GM06990 (cell line): ENCODE measurements at places on chromosomes 11 and 22.

GRCh38 chr11:126212089-126212660 is 593 bp downstream of the FAM118B start:
- DNase-seq = no peak

DNA sequence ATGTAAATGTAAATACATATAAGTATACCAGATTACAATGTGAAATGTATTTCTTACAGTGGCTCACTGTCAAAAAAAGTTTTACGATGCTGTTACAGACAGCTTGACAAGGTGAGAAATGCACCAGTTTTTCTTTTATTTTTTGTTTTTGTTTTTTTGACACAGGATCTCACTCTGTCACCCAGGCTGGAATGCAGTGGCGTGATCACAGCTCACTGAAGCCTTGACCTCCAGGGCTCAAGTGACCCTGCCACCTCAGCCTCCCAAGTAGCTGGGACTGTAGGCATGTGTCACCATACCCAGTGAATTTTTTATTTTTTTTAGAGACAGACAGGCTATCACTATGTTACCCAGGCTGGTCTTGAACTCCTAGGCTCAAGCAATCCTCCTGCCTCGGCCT is 9.2 kb downstream of the CCDC73 start:
- no peak for DNase-seq

DNA sequence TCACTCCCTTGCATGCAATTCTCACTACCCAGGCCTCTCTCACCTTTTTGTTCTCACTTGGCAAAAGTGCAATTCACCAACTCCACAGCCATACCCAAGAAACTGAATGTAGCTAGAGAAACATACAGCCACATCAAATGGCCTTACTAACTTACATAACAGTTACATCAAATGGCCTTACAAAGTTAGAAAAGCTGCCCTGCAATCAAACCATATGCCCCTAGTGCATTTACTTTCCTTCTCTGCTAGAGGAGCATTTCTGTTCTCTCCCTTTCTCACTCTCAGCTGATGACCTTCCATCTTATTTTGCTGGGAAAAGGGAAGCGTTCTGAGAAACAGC is 10.3 kb downstream of the PRCP start:
- no peak for DNase-seq

- no peak for DNase-seq
Measured at GRCh38 chr22:19887256-19887985, 32.7 kb upstream of the GNB1L start.

- peak; percentile 67 for DNase-seq
Measured at GRCh38 chr11:123478352-123478987, 48.4 kb downstream of the GRAMD1B start.

DNA sequence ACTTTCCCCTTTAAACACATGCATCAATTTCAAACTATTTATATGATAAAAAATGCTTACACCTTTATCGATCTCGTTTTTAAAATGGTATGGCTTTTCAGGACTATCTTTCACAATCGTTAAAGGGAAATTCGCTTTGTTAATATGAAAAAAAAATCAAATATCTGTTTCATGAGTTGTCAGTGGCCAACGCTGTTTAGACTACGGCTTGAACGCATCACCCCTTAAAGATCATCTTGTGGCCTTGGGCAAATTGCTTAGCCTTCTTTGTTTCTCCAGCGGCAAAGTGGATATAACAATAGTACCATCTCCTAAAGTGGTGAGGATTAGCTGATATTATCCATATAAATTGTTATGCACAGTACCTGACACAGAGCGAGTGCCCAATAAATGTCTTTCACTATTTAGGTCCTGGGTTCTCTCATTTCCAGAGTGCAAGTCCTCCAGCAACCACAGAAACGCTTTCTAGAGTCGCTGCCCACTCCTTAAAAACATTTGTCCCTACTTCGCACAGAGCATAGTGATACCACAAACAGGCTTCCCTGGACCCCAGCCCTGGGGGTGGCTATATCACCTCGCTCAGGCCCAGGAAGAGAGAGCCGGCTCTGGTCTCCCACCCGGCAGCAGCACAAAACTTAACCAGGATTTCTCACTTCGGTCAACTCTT is 904 bp downstream of the SLC35F2 start:
- no peak for DNase-seq

- DNase-seq = no peak
Measured at GRCh38 chr22:43642319-43643206, 169.5 kb downstream of the EFCAB6 start.

DNA sequence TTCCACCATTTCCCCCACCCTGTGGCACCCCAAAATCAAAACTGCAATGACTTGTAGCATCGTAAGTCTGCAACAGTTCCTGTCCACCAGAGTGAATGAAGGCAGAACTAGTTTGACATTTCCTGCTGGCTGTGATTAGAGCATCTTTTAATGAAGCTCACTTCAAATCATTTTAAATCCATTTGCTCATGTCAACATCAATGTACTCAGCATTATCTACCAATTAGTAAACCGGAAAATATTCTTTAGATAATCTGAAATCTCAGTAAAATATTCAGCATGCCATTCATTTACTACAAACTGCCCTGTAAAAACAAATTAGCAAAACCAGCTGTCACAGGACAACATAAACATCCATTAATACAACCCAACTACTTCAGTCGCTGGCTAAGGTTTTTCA is 38.1 kb downstream of the CADM1 start:
- DNase-seq = no peak

DNA sequence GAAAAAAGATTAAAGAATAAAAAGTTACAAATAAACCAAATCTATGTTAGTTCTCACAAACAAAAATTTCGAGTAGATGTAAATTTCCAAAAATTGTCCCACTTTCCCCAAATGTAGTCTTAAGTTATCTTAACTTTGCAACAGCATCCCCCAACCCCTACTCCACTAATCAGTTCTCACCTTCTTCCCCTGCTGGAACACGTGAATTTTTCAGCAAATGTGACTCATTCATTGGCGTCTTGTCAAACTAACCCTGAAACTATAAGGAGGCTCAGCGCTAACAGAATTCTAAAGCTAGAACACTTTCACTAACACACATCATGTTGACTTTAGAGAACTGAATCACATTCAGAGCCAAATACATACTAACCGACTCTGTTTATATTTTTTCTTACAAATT is 46.1 kb downstream of the PHF21A start:
- DNase-seq = no peak

DNA sequence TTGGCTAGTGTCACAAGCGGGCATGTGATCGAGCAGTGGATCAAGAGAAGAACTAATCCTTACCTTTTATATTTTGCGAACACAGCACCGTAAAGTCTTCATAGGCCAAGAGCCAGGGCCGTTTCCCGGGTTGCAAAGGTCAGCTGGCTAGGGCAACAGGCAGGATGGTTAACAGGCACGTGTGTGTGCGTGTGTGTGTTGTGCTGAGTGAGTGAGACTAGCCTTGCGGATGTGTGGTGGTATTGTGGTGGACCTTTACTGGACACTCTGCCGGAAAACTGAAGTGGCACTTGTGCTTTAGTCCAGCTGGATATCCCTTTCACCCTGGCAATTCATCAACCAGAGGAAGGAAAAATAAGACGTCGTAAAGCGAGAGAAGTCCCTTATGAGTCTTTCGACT is 176.7 kb downstream of the BCR start:
- no peak for DNase-seq

DNA sequence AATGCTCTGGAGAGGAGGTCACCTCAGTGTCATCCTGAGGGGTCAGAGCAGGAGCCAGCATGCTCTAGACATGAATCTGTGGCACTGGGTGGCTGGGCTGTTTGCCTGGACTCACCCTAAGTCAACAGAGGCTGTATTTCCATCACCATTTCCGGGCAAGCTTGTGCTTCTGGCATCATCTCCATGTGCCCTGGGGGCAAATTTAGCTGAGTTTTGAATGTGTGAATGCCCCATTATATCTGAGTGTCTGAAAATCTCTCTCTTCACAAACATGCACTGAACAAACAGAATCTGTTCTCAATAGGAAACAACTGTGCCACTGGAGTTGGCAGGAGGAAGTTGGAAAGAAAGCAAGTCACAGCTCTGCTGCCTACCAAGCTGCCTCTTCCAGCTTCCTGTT is 356.2 kb downstream of the GRM5 start:
- no peak for DNase-seq

- peak; percentile 97 for DNase-seq
Measured at GRCh38 chr11:615504-616319, at the start of gene IRF7. TSS of gene IRF7 (minus strand) at chr11:615950. CDS start at chr11:615364, 586 bp downstream.

DNA sequence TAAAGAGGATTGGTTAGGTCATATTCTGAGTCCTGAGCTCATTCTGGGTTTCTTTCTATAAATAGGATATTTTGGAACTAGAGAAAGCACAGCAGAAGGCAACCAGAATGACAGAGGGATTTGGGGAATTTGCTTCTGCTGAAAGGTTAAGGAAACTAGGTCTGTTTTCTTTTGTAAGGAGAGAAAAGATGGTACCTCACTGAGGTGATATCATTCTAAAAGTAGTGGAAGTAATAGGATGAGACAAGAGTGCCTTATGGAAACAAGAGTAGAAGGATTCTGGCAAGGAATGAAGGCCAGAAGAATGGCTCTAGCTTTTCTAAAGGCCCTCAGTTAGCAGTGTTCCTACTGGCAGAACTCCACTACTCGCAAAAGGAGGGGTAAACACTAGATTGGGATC is 26.7 kb upstream of the BDNF start:
- DNase-seq = no peak

DNA sequence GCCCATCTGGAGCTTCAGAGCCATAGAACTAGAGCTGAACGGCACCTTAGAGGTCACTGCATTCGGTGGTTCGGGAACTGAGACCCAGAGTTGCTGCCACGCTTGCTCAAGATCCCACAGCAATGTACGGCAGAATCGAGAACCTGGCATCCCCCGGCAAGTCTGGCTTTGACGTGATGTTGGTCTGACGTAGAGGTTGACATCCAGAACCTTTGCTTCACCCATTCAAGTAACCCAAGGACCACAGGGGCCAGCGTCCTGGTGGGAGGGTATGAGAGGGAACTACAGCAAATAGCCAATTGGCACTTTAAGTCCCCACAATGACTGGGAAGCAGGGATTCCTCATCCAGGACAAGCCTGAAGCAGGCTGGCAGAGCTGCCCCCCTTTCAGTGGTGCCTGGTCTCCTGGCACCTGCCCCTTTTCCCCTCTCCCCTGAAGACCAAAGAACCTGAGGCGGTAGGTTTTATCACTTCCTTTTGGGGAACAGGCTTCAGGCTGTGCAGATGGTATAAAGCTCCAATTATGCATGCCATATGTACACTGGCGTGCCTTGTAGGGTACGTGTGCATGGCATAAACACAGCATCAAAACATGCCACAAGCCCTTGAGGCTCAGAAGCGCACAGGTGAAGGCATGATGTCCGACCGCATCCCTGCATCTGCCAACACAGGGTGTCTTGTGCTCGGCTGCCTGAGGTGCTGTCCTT is 15.3 kb upstream of the TEF start:
- no peak for DNase-seq

GRCh38 chr11:42786981-42787380 is 524.8 kb upstream of the API5 start:
- no peak for DNase-seq

DNA sequence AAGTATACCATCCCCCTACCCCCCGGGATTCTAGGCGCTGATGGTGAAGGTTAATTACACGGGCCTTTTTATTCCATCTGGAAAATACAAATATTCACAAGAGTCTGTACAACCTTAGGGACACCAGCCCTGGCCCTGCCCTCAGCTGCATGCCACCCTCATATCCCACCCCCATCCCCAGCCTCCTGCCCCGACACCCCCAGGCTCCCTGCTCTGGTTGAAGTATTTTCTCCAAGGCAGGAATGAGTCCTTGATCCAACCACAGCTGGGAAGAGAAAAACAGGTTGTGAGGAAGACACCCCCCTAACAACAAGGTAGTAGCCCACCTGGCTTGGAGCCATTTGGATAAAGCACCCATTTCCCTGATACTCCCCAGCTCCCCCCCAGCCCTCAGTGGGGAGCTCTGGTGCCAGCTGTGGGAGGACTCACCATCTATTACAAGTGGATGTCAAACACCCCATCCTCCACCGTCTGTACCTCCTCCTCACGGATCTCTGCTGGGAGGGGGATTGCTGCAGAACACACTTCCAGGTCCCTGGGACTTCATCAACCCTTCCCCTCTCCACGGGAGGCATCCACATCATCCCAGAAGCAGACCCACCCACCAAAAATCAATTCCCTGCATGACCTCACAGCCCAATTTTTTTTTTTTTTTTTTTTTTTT is 4.0 kb upstream of the NRXN2 start:
- no peak for DNase-seq

DNA sequence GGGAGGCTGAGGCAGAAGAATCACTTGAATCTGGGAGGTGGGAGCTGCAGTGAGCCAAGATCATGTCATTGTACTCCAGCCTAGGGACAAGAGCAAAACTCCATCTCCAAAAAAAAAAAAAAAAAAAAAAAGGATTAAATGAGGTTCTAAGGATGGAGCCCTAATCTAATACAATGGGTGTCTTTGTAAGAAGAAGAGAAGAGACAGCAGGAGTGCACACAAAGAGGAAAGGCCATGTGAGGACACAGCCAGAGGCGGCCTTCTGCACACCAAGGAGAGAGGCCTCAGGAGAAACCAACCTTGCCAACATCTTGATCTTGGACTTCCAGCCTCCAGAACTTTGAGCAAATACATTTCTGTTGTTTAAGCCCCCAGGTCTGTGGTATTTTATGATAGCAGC is 66.6 kb upstream of the CECR2 start:
- no peak for DNase-seq

- no peak for DNase-seq
Measured at GRCh38 chr11:86460461-86461385, 86.0 kb downstream of the CCDC81 start.

DNA sequence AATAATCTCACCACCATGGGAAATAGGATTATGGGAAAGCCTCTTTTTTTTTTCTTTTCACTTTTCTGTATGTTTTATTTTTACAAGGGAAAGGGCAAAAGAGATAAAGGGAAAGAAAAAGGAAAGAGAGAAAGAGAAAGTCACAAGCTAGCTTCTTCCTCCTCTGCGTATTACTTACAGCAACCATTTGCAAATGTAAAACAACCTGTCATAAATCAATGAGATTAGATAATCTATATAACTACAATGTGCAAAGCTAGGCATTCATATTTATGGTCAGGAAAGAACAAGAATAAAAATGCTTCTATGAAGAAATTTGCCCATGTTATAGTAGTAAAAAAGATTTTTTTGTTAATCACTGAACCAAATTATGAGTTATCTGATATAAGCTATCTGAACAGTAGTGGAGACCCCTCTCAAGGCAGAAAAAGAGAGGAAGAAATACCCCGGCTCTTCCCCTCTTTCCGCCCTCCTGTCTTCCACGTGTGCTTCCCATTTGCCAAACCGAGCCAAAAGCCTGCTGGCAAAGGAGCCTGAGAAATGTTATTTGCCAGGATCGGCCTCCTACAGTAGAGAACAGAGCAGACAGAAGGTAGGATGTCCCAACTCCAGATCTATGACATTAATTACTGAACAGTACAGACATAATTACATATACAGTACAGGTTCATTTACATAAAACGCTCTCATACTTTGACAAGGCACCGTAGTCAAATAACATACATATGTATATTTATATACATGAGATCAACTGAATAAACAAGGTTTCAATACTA is 50.2 kb downstream of the ARHGAP32 start:
- no peak for DNase-seq
